Cardiac fibroblast (primary cell): ENCODE measurements at places on chromosomes 4 and X.

DNA sequence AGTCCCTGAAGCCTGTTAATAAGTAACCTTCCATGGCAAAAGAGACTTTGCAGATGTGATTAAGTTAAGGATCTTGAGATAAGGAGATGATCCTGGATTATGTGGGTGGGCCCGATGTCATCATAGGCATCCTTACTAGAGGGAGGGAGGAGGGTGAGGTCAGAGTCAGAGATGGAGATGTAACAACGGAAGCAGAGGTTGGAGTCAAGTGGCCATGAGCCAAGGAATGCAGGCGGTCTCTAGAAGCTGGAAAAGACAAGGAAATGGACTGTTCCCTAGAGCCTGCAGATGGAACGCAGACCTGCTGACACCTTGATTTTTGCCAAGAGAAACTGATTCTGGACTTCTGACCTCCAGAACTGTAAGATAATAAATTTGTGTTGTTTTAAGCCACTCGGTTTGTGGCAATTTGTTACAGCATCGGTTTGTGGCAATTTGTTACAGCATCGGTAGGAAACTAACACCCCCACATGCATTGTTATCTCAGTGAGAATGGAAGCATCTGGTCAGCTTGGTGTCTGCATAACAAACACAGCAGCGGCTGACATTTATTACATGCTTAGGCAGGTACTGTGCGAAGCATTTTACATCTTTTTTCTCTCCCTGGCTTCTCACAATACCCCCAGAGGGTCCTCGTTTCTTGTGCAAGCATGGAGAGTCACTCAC, 55.6 kb downstream of the CLDN34 start:
- DNase-seq, result peak; percentile 87

DNA sequence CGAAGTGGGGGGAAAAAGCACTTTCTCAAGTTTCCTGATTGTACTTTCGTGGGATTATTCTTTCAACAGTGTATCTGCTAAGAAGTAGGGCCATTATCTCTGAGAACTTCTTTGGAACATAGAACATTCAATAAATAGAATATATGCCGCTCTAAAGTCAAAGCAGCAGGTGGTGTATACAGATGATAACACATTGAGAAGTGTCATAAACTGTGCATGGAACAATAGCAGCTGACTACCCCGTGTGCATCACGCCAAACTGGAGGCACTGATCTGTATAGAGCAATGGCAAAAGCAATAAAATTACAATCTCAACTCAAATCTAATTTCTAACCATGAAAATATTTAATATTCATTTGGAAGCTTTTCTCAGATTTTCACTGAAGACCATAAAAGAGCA, 175.3 kb downstream of the DCTD start:
- no peak for DNase-seq

GRCh38 chr4:152382057-152382785, 153.7 kb downstream of the FBXW7 start:
- DNase-seq, result peak; percentile 39

- DNase-seq, result peak; percentile 78
Measured at GRCh38 chr4:6546681-6547447, 28.1 kb upstream of the MAN2B2 start.

DNA sequence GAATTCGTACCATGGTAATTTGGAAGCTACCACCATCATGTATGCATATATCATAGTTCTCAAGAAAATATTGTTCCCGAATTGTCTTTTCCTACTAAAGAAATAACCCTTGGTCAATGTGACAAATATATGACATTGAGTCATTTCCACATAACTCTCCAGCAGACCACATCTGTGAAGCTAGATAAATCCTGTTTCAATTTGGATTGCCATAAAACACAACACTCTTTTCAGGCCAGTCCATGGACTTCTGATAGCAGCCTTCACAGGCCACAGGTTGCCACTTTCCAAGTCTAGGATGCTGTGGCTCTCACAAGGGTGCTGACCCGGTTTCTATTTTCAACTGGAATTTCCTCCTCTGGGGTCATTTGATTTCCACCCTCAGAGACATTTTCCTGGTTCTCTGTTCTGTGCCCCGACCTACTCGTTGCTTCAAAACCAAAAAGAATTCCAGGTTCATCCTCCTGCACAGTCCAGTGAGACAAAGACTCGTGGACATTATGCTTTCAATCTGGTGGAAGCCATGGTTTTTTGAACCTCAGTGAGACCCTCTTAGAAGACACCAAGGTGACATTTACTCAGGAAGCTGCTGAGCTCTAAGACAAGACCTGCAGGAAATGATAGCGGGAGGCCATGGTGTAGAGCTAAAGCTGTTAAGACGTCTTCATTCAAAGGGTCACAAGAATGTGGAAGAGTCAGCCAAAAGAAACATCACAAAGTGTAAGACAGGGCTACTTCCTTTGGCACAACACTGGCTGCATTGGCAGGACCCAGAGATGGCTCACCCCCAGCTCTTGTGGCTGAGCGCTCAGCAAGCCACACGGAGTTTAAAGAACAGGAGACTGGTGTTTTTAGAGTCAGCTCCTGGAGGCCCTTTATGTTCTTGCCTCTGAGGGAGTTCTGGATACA, 119.8 kb downstream of the AMELX start:
- peak; percentile 76 for DNase-seq

- no peak for DNase-seq
Measured at GRCh38 chrX:69238887-69239231, 73.6 kb upstream of the PJA1 start.

- DNase-seq, result no peak
Measured at GRCh38 chr4:25120146-25120940, 39.9 kb downstream of the SEPSECS start.

GRCh38 chrX:53682885-53683555, 3.5 kb downstream of the HUWE1 start:
- DNase-seq, result peak; percentile 62

GRCh38 chr4:145480257-145480656, 1.4 kb upstream of the SMAD1 start:
- DNase-seq, result no peak

DNA sequence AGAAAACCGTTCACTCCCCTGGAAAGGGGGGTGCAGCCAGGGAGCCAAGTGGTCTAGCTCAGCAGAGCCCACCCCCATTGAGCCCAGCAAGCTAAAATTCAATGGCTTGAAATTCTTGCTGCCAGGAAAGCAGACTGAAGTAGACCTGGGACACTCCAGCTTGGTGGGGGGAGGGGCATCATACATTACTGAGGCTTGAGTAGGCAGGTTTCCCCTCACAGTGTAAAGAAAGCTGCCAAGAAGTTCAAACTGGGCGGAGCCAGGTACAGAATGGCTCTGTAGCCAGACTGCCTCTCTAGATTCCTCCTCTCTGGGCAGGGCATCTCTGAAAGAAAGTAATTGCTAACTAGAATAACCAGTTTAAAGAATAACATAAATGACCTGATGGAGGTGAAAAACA, 372.3 kb upstream of the F9 start:
- DNase-seq, result no peak

- DNase-seq, result no peak
Measured at GRCh38 chr4:11710453-11711093, 281.9 kb upstream of the HS3ST1 start.

GRCh38 chr4:906339-907102, 25.6 kb downstream of the GAK start:
- no peak for DNase-seq

GRCh38 chr4:184322328-184323025, 104.8 kb upstream of the ENPP6 start:
- no peak for DNase-seq

DNA sequence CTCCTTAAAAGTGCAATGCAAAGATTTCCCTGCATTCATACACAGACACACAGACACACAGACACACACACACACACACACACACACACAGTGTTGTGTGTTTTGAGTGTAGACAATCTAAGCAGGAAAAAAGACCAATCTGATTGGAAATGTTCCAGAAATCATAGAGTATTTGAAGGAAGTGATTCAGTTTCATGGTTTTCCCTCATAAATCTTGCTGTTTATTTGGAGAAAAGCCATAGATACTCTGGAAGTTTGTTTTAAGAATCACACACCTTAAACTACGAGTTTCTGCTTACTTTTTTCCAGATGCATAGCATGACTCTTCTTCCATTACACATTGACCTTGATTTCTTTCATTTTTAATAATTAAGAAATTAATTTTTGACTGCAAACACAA, 298.5 kb upstream of the BMP3 start:
- DNase-seq, result peak; percentile 5

DNA sequence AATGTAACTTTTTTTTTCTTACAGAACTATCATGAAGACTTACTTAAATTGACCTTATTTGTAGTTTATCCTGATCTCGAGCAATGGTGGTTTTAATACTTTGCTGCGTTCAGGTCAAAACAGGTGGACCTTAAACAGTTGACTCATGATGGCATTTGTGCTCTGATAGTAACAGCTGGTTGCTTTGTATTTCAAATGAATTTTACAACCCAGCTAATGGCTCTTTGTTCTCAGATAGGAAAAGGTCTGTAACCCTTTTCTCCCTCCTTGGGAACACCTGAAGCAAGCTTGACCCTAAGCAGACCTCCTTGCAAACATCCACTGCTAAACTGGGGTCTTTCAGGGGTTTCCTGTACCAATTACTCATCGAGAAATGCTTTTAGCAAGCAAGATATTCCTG, 79.2 kb downstream of the F11 start:
- DNase-seq, result no peak

DNA sequence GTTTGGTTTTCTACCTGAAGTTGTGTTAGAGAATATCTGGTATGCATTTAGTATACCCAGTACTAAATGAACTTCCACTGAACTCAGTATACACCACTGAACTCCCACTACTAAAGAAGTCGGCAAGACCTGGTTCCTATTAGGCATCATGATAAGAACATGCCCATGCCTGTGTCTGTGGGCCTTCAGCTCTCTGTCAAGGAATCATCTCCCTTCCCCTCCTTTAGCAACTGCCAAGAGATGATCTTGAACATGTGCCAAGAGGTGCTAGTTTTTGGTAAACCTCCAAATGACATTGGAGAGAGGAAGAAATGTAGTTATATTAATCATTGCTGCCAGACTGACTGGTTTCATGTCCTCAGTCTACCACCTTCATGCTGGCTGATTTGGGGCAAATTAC, 113.2 kb downstream of the ATP10D start:
- peak; percentile 13 for DNase-seq

- DNase-seq, result peak; percentile 45
Measured at GRCh38 chrX:86002076-86002896, 45.1 kb downstream of the CHM start.

GRCh38 chrX:109537324-109537665, 651 bp downstream of the NXT2 start:
- DNase-seq, result peak; percentile 89

GRCh38 chr4:118684873-118685811, at the start of gene METTL14:
METTL14 (plus strand) TSS chr4:118685392; CDS start chr4:118685535, 143 bp downstream.
- DNase-seq, result peak; percentile 95

DNA sequence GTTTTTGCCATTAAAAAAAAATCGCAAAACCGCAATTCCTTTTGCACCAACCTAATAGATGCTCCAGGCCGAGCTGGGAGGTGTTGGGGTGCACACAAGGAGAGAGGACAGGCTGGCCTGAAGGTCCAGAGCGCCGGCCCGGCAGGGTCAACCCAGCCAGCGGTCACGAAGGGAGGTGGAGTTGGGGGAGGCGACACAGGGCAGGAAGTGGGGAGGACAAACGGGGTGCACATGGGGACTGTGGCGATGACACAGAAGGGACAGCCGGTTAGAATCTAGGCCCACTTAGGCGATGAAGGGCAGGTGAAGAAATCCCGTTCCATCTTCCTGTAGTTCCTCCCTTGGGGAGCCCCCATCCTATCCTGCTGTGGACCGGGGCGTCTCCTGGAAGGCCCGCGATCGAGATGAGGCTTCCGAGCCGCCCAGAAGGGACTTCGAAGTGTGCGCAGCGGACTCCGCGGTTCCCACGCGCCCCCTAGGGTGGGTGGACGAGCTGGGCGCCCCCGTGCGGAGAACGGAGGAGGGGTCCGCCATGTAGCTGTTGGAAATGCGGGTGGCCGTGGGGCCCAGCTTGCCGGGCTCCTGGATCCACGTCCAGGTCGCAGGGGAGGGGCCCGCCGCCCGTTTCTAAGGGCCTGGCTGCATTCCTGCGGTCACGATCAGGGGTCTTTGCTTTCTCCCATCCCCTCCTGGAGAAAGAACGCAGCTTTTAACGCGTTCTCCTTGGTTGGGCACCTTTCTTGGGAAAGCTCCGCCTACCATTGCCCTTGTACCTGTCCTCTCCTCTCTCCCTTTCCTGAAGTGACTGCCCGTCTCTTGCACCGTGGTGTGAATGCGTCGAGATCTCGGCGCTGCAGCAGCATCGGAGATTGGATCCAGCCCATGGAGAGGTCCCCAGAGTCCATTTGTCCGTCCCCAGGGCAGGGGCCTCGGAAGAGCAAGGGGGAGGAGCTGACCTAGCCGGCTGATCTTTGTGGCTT, 17.0 kb upstream of the HPF1 start:
- peak; percentile 34 for DNase-seq

DNA sequence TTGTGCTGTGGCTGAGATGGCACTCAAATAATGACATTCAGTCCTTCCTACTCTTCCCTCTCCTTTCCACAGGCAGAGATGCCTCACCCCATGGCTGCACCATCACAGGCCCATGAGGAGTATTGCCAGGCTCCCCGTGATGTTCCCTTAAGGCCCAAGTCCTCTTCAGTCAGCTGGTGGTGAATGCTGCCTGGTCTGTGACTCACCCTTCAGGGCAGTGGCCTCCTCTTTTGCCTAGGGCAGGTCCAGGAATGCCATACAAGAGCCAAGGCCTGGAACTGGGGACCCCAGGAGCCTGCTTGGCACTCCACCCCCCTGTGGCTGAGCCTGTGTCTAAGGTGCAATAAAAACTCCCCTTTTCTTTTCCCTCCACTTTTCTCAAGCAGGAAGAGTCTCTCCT, 144.2 kb upstream of the GEMIN8 start:
- no peak for DNase-seq

GRCh38 chrX:7925867-7926472, 1.2 kb downstream of the PNPLA4 start:
- DNase-seq, result peak; percentile 73

DNA sequence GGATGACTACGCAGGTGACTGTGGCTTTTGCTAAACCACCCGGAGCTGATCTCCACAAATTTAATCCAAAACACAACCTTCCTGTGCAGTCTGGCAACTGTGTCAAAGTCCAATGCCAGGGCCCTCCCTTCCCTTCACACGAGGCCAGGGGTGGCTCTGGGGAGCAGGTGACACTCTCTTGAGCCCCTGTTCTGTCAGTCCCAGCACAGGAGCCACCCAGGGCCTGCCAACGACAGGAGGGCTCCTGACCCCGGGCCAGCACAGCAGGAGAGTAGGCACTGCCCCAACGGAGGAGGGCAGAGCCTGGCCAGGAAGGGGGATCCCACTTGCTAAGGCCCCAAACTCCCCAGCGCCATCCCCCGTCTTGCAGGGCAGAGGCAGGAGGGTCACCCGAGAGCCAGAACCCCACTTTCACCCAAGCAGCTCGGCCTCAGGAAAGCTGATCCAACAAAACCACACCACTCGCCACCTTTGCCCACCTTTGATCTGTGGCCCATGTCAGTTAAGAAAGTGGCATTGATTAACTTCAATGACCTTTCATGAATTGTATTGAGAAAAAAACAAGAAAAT, 44.7 kb downstream of the FAM53A start:
- no peak for DNase-seq

DNA sequence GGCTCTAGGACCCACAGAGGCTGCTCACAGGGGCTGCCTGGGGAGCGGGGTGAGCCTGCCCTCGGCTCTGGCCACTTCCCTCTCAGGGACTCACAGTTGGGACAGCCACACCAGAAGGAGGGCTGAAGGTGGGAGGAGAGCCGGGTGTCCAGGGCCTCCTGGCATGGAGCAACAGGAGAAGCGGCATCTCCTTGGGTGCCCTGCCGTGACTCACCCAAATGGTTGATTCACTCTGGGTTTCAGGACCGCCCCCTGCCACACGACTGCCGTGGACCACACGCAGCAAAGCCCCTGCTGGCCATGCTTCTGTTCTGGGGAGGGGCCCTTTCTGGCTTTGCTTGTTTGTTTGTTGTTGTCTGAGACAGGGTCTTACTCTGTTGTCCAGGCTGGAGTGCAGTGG, 86.0 kb upstream of the AFAP1 start:
- no peak for DNase-seq
